ENCODE measurements at places on chromosomes 3 and 15.

- no peak for DNase-seq
Observed at GRCh38 chr15:48143856-48144255, 23.1 kb downstream of the SLC24A5 start.

DNA sequence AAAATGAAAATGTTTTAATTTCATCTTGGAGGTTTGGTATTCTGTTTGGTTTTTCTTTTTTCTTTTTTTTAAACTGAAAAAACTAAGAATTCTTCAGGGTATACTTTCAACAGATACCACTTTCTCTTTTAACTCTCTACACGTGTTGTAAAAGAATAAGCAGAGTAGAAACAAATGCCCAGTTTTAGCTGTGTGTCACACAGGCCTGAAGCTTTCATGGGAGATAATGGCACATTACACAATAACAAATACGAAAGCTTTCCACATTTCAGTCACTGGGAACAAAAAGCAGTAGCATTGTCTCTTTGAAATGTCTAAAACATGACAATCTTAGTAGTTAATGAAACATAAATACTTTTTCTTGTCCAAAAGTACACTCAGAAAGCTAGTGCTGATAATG, 818.5 kb downstream of the TBL1XR1 start:
- no peak for DNase-seq

DNA sequence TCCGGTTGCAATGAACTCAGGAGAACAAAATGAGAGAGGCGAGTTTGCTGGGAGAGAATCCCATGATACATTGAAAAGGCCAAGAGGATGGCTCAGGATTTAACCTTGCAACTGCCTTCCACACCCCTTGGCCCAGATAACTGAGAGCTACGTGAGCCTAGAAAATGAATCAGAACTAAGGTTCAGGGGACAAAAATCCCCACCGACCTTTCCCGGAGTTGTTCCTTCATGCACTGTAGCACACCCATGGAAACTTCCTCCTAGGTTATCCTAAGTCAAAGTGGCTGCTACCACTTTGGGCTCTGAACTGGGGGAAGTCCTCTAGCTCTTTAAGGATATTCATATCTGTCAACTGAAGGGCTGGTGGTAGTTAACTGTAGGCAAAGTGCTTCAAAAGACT, 58.3 kb upstream of the SLC4A7 start:
- DNase-seq, result no peak

GRCh38 chr3:107999215-107999775, 91.5 kb downstream of the CD47 start:
- no peak for DNase-seq
